SIG-M5 (cell line): ENCODE measurements at places on chromosomes 5 and 9.

DNA sequence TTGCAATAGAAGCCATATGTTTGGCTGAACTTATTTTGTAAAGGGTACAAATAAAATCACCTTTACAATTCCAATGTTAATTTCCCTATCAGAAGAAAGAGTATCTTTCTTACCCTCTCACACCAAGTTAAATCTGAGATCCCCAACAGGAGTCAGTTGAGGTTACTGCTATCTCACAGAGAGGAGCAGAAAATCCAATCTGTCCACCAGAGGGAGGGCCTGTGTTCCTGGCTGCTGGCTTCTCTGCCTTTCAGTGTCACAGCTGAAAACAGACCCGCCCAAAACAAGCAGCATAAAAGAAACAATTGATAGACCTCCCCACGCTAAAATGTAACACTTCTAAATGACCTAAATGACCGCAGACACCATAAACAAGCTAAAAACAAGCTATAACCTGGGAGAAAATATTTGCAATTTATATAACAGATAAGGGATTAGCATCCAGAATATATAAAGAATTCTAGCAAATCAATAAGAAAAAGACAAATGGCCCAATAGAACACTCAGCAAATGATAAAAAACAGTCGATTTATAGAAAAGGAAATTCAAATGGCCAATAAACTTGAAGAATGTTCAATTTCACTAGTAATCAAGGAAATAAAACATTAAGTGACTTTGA lies 24.5 kb upstream of the MVB12B start:
- DNase-seq = no peak

DNA sequence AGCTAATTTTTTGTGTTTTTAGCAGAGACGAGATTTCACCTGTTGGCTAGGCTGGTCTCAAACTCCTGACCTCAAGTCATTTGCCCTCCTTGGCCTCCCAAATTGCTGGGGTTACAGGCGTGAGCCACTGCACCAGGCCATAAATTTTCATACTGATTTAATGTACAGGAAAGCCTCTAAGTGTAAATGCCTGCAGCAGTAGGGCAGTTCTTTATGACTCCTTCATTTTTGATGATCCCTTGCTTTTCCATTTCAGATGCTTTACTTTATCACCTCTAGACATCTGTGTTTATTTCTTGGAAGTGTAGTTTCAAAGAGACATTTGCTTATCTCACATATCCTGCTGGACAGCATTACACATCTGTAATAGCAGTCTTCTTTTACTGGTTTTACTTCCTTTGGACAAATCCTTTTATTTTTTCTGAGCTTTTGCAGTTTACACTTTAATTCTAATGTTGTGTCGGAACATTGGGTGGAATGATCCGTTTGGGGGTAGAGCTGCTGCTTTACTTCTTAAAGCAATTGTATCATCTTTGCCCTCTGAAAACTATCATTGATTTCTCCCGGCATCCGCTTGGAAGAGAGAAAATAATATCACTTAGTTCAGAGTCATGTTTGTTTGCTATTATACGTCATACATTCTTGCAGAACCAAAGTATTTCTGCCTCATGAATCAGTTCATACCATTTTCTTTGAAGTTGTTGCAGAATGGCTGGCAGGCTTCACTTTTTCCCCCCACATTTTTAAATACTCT lies 36.0 kb downstream of the SCGB3A1 start:
- DNase-seq = no peak

DNA sequence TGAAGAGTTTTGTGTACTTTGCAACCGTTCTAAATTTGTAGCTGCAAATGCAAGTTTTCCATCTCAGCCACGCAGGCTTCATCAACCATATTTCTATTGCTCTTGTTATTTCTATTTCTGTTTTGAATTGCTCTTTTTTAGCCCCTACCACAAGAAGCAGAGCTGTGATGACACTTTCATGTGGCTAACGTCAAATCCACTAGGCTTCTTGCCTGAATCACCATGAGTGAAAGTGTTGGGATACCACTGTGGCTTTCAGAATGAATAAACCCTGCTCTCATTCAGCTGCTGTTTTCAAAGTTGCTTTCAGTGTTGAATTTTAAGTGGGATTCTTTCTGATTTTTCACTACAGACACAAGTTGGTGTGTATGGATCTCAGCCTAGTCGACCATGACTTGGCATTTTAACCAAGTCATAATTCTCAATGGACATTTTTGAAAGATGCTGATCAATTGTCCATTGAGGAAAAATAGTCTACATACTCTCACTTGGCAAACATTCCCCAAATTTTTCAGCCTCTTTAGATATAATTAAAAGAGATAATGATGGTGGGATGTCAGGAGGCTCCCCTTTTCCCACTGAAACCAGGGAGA lies 41.0 kb upstream of the MTAP start:
- DNase-seq = no peak

DNA sequence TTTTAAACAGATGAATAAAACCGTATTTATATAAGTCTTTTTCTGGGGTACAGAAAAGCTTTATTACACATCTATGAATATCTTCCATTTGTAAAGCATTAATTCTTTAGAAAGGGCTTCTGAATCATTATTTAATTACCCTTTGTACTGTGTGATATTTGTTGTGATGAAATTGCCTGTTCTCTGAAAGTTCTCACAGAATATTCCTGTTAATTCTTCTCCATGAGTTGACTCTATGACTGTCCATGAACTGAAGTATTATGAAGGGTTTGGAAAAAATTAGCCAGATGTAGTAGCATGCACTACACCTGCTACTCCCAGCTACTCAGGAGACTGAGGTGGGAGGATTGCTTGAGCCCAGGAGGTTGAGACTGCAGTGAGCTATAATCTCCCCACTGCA lies 127.0 kb downstream of the MAN2A1 start:
- no peak for DNase-seq
